ENCODE measurements at places on chromosomes 5 and 9.

GRCh38 chr5:4479426-4479825 is 660.7 kb upstream of the ADAMTS16 start:
- DNase-seq = no peak

DNA sequence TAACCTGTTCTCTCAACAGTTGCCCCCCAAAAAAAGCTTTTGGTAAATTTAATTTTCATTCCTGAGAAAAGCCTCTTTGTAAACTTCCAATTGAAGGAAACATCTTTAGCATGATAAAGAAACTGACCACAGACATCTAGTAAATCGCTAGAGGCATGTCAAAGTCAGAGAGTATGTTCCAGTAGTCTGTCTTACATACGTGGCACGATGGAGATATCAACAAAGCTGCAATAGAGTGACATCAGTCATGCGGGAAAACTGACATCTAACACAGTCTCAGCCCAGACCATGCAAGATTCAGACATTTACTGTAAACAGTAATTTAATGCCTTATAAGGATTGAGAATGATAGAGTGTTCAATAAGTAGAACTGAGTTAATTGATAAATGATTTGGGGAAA is 45.1 kb downstream of the GARNL3 start:
- DNase-seq = no peak

GRCh38 chr5:161112371-161112770 is 260.4 kb upstream of the ATP10B start:
- no peak for DNase-seq

DNA sequence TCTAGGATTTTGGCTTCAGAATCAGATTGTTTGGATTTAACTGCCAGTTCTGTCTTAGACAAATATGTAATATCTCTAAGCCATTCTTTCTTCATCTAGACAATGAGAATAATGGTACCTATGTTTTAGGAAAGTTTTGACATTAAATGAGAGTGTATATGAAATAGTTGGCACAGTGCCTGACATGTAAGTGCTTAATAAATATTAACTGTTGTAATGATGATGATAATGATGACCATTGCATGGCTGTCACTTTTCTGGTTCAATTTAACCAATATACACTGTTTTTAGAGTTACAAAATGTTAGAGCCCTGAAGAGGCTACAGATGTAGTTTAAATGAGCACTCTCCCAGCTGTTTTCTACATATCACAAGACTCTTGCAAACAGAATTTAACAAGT is 131.7 kb downstream of the RANBP17 start:
- DNase-seq = no peak

DNA sequence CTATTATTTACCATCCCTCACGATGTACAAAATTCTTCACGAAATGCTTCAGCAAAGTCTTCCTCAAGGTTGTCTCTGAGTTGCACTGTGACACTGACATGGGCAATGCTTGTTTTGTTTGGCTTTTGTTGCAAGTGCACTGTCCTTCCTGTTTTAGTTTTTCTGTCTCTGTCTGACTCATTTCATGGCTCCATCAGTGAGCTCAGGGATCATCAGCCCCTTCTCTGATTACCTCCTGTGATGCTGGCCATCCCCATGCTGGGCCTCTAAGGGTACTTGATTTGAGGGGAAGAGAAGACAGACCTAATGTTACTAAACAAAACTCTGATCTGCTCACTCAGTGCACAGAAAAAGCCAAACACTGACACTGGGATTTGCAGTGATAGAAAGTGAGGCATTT is 37.6 kb upstream of the STX17 start:
- no peak for DNase-seq

DNA sequence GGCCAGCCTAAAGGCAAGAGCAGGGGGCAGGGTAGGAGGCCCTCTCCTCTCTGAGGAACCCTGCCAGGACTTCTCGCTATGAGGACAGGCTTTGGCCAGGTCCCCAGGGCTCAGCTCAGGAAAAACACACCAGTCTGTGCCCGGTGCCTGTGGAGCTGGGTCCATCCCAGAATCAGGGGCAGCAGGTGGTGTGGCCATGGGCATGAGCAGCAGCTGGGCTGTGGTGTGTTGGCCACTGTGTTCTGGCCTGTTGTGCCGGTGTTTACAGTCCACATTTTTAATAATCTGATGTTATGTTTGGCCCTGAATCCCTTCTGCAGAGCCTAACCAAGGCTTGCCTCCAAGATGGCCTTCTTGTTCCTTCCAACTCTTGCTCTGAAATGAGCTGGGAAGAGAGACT is 77.0 kb downstream of the FGF18 start:
- no peak for DNase-seq

DNA sequence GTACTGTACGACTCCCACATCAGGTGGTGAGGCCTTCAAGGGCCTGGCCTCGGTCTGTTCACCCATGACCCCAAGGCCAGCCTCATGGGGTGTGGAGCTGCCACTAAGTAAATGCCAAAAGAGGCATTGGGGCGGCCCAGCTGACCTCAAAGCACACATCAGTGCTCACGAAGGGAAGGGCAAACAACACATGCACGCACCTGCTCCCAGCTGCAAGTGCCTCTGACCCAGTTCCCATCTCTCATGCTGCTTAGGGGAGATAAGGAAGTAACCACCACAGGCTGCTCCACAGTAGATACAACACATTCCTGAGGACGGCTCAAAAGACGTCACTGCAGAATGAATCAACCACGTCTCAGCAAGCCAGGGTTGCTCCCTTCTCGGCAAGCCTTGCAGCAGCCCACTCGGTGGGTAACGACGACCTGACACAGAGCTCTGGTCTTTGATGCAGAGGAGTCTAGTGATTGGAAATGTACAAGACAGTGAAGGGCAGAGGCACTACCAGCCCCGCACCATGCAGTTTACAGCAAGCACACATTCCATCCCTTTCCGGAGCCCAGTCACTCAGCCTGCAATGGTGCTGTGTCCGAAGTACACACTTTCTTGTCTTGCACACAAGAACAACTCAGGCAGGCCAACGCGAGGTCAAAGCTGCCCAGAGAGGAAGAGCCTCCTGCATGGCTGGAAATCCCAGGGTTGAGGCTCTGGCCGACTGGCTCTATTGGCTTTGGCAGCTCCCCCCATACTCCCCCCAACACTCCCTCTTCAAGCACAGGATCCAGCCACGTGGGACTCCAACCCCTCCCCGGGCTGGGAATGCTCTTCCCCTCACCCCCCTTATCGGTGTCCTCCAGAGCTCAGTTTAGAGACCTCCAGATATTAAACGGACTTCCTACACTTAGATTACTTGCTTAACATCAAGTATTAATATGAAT is 31.8 kb downstream of the FABP6 start:
- DNase-seq = no peak

GRCh38 chr5:8135742-8136141 is 266.8 kb downstream of the MTRR start:
- DNase-seq = no peak

DNA sequence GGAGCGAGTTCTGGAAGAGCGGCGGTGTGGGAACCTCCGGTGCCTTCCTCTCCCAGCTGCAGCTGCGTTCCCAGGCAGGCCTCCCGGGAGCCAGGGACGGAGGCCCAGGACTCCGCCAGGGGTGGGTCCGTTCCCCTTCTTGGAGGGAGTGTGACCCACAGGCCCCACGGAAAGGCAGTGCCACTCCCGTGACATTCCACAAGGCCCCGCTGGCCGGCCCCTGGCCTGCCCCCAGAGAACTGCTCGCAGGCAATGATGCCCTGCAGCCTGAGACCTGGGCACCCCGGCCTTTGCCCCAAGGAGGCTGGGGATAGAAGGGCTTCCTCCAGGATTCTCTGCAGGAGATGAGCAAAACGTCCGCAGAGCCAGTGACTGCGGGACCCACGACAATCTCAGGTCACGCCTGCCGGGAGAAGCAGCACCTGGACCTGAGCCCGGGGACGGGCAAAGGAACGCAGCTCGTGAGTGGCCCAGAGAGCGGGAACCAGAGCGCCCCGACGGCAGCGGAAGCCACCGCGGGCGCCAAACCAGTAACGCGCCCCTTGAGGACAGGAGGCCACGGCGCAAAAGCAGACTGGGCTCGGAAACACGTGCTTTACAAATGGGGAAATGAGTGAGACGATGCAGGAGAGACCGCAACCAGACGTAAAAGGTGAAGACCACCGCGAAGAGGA is 9.3 kb downstream of the OBP2B start:
- DNase-seq = no peak

DNA sequence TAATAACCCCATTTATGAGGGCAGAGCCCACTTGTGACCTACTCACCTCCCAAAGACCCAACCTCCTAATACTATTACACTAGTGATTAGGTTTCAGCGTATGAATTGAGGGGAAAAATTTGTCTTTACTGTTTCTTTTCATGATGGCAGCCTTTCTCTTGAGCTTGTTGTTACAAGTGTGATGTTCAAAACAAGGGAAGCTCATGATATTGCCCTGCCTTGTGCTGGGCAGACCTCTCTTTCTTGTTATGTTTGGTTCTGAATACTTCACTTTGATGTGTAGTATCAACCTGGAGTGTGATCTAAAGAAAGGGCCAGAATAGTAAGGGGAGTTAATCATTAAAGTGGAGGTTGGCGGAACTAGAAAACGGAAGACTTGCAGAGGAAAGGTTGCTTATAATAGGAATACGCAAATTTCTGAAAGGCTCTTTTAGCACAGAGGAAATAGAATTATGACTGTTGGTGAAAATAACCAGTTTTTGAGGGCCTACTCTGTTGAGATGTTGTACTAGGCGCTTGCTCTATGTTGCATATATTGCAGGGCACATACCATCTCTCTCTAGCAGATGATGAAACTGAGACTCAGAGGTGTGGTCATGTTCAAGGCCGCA is 68.2 kb downstream of the MELK start:
- no peak for DNase-seq

DNA sequence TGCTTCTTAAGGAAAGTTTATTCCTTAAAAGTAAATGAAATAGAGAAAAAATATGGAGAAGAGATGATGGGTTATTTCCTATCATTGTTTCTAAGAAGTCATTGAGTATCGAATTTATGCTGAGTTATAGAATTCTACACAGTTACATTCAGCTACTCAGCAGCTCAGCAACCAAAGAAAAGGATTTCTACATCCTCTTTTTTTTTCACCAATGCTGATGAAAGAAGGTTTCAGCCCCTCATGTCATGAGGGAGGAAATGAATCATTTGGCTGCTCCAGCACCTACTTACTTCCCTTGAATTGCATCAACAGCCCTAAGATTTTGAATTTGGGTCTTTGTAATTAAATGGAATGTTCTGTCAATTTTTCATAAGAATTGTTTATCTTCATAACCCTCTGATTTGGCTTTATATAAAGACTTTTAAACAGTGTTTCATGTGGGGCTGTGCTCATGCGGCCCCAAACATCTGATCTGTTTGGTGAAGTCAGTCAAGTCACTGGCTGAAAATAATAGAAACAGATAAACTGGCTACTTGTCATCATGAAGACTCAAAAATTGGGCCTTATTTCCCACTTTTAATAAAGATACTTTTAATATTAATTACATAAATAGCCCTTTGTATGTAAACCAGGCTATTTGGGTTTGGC is 18.5 kb upstream of the SNX2 start:
- DNase-seq = peak; percentile 23

GRCh38 chr5:133496631-133497030 is 115.7 kb downstream of the FSTL4 start:
- DNase-seq = no peak

DNA sequence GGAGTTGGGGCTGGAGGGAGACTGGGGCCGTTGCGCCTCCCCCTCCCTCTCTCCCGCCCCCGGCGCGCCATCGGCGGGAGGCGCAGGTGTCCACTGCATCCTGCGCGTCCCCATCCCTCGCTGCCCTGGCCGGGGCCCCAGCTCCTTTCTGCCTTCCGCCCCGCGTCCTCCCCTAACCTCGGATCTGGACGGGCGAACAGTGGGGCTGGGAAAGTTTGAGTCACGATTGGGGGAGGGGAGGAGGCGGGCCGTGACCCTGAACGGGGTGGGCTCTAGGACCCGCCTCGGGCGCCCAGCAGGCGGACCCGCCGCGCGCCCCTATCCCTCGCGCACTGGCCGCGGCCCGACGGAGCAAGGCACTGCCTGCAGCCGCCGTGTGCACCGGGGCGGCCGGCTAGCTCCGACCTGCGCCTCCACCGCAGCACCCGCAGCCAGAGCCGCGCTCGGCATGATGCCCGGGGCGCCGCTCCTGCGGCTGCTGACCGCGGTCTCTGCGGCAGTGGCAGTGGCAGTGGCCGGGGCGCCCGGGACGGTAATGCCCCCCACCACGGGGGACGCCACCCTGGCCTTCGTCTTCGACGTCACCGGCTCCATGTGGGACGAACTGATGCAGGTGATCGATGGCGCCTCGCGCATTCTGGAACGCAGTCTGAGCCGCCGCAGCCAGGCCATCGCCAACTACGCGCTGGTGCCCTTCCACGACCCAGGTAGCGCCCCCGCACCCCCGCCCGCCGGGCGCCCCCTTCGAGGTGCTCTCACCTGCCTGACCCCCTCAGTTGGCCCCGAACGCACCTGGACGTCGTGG is at the start of gene HMCN2:
TSS of gene HMCN2 (plus strand) at position 330 of the 805 bp plus-strand sequence. CDS start at position 449, 119 bp downstream.
- no peak for DNase-seq

GRCh38 chr5:12794476-12795332 is 890.5 kb upstream of the CTNND2 start:
- no peak for DNase-seq

- no peak for DNase-seq
Observed at GRCh38 chr9:27534131-27534530, 4.5 kb upstream of the MOB3B start.

- no peak for DNase-seq
Observed at GRCh38 chr5:9564752-9565151, 18.9 kb upstream of the SEMA5A start.

DNA sequence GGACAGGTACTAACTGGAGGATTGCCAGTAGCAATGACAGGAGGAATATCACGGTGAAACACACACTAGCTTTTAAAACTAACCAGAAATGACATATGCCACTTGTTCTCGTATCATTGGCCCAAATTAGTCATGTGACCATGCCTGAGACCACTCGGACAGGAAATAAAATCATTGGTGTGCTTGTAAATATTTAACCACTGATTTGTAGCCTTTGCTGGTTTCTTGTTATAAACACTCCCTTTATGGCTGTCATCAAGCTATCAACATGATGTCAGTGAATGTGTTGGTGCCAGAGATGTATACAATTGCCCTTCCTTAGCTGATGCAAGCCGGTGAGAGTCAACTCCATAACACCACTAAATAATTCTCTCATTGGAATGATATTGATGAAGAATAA is 123.7 kb upstream of the ANKH start:
- DNase-seq = no peak

DNA sequence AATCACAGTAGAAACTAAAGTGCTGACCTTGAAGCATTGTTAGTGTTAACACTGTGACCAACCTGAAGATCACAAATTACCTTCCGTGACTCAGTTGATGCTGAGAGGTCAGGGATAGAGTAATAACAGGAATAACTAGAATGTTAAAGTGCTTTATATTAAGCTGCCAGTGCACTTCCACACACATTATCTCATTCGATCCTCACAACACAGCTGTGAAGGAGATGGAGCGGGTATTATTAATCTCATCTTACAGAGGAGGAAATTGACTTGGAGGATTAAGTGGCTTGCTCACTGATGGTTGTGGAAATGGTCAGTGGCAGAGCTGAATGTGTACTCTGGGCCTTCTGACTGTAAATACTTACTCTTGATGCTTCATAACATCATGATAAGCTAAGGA is 252.5 kb upstream of the DMRT1 start:
- DNase-seq = no peak

- no peak for DNase-seq
Observed at GRCh38 chr9:125406810-125407087, 145.1 kb downstream of the GAPVD1 start.

Data from GM04504 (cell line).